ENCODE measurements at places on chromosomes 3 and 15. TPM values are rescaled to one million over a fixed set of nuclear protein-coding genes. Genes with fewer than 3 reads are reported as not detected.

The LMAN1L gene
- total RNA-seq: under 0.01 TPM

The CAPN3 gene
- 0.57 TPM for total RNA-seq

The SLC35G2 gene
- total RNA-seq: 21.9 TPM

The GP9 gene
- total RNA-seq: not detected

The SLC24A5 gene
- 0.07 TPM for total RNA-seq

The CPNE9 gene
- total RNA-seq: not detected

The NUTM1 gene
- total RNA-seq: not detected

The ARRDC4 gene
- total RNA-seq: 1.9 TPM

The AEN gene
- 60.6 TPM for total RNA-seq

The RASL12 gene
- not detected for total RNA-seq

The INKA1 gene
- 5.8 TPM for total RNA-seq

The WDR72 gene
- not detected for total RNA-seq

The HRH1 gene
- 14.5 TPM for total RNA-seq

The LDHAL6B gene
- total RNA-seq: not detected

The ALDH1A3 gene
- total RNA-seq: 30.6 TPM

The ZNF660 gene
- total RNA-seq: 0.50 TPM
